ENCODE measurements at places on chromosomes 3 and 15. TPM values are rescaled to one million over a fixed set of nuclear protein-coding genes. Genes with fewer than 3 reads are reported as not detected.

GPX1 gene
- total RNA-seq, result 165 TPM

ECE2 gene
- not detected for total RNA-seq

NR2E3 gene
- not detected for total RNA-seq

ADCY5 gene
- total RNA-seq, result 2.2 TPM

DNA sequence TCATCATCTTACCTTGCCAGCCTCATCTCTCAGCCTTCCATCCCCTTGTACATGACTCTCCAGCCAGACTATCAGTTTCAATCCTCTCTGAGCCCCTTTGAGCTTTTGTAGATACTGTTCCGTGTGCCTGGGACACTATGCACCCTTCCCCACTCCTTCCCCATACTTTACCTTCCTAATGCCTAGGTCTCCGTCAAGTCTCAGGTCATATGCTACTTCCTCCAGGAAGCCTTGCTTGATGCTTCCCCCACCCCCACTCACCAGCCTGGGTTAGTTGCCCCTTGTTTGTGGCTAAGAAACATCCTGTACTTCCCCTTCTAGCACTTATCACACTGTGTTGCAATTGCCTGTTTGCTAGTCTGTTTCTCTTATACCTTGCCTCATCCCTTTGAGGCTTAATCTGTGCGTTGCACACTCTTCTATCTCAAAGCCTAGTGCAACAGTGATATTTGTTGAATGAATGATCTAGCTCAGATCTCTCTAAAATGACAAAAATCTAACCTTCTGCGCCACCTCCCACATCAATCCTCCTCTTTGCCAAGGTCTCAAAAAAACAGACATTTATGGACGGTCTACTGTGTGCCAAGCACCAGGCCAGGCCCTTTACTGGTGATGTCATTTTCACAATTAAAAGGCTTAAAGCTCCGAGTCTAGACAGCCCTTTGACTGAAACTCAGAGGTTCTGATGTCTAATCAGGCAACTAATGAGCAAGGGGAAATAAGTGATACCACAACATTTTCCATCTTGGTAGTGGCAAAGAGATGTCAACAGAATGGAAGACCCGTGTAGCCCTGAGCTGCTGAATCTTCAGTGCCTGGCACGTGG lies 6.5 kb upstream of the USP3 start:
- no peak for DNase-seq

DNA sequence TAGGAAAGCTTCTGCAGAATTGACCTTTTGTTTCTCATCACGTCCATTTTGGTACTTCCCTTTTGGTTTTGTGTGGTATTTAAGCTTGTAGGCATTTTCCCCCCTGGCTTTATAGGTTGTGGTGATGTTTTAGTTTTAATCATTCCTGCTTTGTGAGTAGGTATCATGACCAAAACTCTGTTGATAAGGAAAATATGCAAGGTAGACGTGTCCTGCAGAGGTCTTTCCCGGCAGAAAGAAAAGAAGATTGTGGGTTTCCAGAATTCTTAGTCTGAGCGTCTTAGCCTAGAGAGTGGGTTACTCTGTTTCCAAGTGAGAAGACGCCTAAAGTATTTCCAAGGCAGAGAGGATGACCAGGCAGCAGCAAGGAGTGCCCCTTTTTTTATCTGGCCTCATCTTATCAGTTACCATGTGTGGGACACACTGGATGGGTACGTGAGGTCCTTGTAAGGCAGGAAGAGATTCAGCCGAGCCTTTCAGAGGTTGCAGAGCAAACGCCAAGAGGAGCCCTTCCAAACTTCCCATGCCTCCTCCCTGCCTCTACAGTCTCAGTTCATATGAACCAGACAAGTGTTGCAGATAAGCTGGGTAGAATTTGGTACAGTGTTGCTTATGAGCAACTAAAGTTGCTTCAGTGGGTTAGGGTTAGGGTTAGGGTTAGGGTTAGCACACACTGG lies 58.8 kb downstream of the ARNT2 start:
- no peak for DNase-seq

- no peak for DNase-seq
These were observed 67.9 kb upstream of the CCDC54 start for GRCh38 chr3:107309312-107309711.

GRCh38 chr3:171261487-171261886 lies 198.7 kb downstream of the TNIK start:
- DNase-seq, result no peak

DNA sequence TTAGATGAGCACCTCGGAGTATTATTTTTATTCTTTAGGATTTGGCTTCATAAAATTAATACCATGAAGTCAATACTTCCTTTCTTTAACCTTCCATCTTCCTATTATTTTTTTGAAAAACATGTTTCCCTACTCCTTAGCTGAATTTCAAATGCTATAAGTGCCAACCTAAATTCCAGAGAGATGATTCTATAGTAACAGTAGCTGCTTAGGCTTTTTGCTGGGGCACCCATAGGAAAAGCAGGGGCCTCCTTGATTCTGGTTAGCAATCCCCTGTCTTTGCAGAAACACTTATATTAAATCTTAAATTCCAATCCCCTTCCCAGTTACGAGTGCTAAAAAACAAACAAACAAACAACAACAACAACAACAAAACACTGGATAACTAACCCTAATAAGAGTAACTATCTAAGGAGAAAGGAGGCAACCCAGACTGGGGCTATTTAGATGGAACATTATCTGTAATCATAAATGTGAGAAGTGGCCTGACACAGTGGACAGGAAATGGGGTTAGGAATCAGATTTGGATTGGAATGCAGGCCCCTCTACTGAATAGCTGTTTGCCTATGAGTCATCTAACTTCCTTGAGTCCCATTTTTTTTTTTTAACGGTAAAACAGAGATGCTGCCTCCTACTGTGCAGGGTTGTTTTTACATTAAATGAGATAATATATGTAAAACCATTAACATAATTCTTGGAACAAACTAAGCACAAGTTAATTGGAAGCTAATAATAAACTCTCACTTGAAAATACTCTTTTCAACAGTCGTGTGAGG lies 148.1 kb downstream of the WDR72 start:
- DNase-seq, result no peak

- DNase-seq, result no peak
These were observed 1076.8 kb downstream of the TUSC7 start for GRCh38 chr3:117786349-117786748.

DNA sequence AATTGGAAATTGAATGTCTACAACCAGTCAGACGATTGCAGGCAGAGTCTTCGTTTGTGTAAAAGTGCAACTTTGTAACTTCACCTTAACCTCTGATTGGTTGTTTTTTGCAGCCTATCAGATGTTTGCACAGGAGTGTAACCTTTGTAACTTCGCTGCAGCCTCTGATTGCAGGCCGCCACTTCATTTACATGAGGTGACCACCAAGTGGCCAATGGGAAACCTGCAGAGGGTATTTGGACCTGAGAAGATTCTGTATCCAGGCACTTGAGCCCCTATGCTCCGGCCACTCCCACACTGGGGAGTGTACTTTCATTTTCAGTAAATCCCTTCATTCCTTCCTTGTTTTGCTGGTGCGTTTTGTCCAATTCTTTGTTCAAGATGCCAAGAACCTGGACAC lies 68.1 kb upstream of the PFN2 start:
- DNase-seq, result no peak

- no peak for DNase-seq
These were observed 31.1 kb downstream of the FILIP1L start for GRCh38 chr3:100083209-100083608.

All from neural crest cell (in vitro differentiated cells).